ENCODE measurements at places on chromosomes 1 and 21. TPM values are rescaled to one million over a fixed set of nuclear protein-coding genes. Genes with fewer than 3 reads are reported as not detected.
A peak's percentile ranks its signal among the peaks of the same experiment; 100 is the strongest.

DNA sequence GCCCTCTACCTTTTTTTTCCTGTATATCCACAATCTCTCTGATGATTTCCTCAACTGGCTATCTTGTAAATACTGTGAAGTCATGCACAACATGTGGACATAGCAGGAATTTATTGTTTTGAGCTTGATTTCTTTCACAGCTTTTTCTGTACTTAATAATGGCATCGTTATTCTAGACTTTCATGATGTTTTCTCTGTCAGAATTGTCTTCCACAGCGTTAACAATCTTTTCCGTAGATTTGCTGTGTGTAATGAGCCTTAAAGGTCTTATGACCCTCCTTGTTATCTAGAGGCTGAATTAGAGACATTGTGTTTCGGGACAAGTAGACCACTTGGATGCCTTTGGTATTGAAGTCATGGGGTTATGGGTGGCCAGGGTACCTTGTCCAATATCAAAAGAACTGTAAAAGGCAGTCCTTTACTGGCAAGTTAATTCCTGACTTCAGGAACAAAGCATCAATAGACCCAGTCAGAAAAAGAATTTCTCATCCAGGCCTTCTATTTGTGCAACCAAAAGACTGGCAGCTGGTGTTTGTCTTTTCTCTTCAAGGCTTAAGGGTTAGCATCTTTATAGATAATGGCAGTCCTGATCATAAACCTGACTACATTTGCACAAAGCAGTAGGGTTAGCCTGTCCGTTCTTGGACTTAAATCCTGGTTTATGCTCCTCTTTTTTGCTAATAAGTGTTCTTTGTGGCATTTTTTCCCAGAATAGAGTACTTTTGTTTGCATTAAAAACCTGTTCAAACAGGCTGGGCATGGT, 30.1 kb upstream of the CHAF1B start:
- H3K27ac ChIP-seq = no peak overlapping the region
- no peaks in the 10 kb centered on the region for H3K4me1 ChIP-seq
- no peak overlapping the region for H3K4me3 ChIP-seq
- peaks cover 8% of the 10 kb centered on the region for H3K36me3 ChIP-seq

DNA sequence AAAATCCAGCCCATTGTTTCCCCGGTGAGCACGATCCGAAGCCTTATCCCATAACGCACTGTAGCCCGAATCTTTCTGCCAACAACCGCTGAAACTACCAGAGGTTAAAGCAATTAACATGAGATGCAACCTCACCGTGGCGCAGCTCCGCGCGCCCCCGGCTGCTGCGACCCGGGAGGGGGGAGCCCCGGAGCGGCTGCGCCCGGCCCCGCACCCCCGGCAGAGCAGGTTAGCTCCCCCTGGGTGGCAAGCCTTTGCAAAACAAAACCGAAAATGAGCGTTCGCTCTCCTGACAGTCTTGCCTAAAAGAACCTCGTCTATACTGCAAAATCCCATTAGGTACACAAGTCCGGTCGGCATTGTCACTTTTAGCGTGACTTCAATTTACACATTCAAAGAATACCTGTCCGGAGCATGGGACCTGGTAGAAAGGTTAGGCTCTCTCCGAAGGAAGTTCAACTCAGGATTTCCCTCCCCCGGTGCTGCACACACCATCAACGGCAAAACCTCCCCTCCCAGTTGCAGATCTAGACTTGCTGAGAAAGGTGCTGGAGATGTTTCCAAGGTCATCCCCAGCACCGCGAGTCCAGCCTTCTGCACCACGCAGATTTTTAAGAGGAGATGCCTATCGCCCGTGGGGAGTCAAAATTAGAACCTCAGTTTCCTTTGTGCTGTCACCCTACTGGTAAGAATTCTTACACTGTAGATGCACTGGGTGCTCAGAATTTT, 107.5 kb downstream of the ZNF281 start:
- H3K27me3 ChIP-seq = no peaks in the 10 kb centered on the region
- no peaks in the 10 kb centered on the region for H3K4me1 ChIP-seq
- no peak overlapping the region for H3K27ac ChIP-seq
- DNase-seq = peak; percentile 24

GRCh38 chr1:172414331-172414730, 6.2 kb upstream of the C1orf105 start:
- no peaks in the 10 kb centered on the region for H3K4me1 ChIP-seq
- no peak overlapping the region for H3K4me3 ChIP-seq
- DNase-seq = no peak

GRCh38 chr1:162367073-162367472, 9.6 kb downstream of the SPATA46 start:
- H3K36me3 ChIP-seq = no peaks in the 10 kb centered on the region
- H3K27me3 ChIP-seq = no peaks in the 10 kb centered on the region
- no peak for DNase-seq
- no peaks in the 10 kb centered on the region for H3K4me1 ChIP-seq
- H3K4me3 ChIP-seq = no peak overlapping the region

Gene ARTN
- total RNA-seq = 0.40 TPM

DNA sequence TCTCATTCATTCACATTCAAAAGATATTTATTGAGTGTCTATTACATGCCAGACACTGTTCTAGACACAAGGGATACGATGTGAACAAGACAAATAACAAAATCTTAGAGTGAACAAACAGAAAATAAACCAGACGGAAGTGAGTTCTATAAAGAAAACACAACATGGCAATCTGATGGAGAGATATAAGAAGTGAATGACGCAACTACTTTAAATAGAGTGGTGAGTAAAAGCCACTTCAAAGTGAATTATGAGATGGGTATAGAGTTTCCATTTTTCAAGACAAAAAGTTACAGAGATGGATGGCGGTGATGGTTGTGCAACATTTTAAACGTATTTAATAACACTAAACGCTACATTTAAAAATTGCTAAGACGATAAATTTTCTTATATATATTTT, 75.4 kb downstream of the CEP170 start:
- H3K36me3 ChIP-seq = no peaks in the 10 kb centered on the region
- H3K27me3 ChIP-seq = no peaks in the 10 kb centered on the region
- DNase-seq = no peak
- no peak overlapping the region for H3K27ac ChIP-seq

DNA sequence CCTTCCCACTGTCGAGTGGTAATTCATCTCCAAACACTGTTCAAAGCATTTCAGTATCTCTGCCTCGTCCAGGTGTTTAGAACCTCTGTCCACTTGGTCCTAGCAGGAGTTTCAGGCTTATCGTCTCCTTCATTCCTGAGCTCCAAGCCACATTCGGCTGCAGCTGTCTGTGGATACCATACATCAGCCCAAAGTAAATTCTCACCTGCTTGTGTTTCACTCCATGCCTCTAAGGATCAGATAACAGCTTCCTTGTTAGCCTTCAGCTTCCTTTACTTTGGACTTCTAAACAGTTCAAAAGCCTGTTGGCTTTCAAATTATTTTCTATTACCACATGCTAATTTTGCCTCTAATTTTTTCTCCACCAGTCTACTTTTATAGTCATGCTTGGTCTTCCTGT, 219.0 kb upstream of the L1TD1 start:
- no peaks in the 10 kb centered on the region for H3K27me3 ChIP-seq
- H3K4me1 ChIP-seq = peaks cover 6% of the 10 kb centered on the region
- no peaks in the 10 kb centered on the region for H3K36me3 ChIP-seq
- no peak for DNase-seq
- H3K4me3 ChIP-seq = no peak overlapping the region
- H3K27ac ChIP-seq = no peak overlapping the region

DNA sequence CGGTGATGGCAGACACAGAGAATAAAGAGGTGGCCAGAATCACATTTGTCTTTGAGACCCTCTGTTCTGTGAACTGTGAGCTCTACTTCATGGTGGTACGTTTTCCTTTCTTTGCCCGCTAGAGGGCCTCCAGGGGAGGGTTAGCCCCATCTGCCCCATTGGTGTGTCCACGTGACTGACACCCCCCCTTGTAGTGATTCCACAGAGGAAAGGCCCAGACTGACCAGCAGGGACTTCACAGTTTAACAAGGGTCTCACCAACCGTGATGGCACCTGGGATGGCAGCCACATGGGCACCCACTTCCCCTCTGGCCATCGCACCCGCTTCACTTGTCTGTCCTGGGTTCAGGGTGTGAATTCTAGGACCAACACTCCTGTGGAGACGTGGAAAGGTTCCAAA, 22.3 kb upstream of the SARS1 start:
- no peaks in the 10 kb centered on the region for H3K27me3 ChIP-seq
- H3K27ac ChIP-seq = no peak overlapping the region
- DNase-seq = no peak
- no peak overlapping the region for H3K4me3 ChIP-seq
- H3K36me3 ChIP-seq = no peaks in the 10 kb centered on the region
- peaks cover 9% of the 10 kb centered on the region for H3K4me1 ChIP-seq

Gene RHBG
- not detected for total RNA-seq

GRCh38 chr1:83692524-83693381, 306.2 kb downstream of the TTLL7 start:
- peak; percentile 32 for DNase-seq
- no peaks in the 10 kb centered on the region for H3K36me3 ChIP-seq
- no peaks in the 10 kb centered on the region for H3K27me3 ChIP-seq
- no peak overlapping the region for H3K27ac ChIP-seq
- peak overlapping the region; percentile 21 for H3K4me3 ChIP-seq

Gene CXADR
- 39.9 TPM for total RNA-seq

- no peak within 1 kb of the TSS for H3K4me3 ChIP-seq
- no peaks in the 10 kb centered on the region for H3K27me3 ChIP-seq
- no peaks in the 10 kb centered on the region for H3K36me3 ChIP-seq
- H3K4me1 ChIP-seq = no peaks in the 10 kb centered on the region
Observed at GRCh38 chr21:30718239-30718909, at the start of gene KRTAP21-3. Gene KRTAP21-3 (minus strand): TSS chr21:30718777. CDS start chr21:30718759, 18 bp downstream.

Gene TMCC2
- 3.5 TPM for total RNA-seq

Gene SASS6
- 3.3 TPM for total RNA-seq

DNA sequence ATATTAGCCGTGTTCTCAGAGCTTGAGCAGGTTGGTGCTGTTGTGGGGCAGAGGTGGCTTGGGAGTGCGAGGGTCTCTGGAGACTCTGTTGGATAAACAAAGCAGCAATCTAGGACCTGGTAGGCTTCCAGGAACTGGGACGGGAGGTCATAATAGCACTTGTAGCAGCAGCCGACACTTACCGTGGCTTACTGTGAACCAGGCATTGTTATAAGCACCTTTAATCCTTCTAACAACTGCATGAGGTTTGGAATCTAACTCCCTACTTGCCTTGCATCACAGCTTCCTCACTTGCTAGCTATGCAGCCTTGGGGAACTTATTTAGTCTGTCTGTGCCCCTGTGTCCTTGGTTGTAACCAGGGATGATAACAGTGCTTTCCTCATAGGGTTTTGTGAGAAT, 94.9 kb downstream of the NAV1 start:
- no peak overlapping the region for H3K4me3 ChIP-seq
- no peaks in the 10 kb centered on the region for H3K36me3 ChIP-seq
- peak; percentile 31 for DNase-seq
- no peak overlapping the region for H3K27ac ChIP-seq
- no peaks in the 10 kb centered on the region for H3K27me3 ChIP-seq

Gene ZMYM1
- 21.0 TPM for total RNA-seq

DNA sequence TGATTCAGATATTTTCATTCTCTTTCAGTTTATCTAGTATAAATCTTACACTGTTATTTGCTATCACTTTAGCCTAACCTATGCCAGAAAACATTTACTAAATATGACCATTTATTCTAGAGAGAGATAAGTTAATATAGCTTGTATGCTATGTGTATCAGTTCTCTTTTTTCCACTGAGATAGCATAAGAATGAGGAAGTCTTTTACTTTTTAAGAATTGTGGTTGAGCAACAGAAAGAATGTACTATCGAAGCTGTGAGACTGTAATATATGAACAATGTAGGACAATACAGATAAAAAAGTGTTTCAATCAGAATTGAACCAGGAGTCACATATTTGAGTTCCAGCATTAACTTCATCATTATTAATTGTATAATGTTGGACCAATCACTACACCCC, 479.9 kb upstream of the PLXNA2 start:
- no peaks in the 10 kb centered on the region for H3K27me3 ChIP-seq
- no peak for DNase-seq
- no peaks in the 10 kb centered on the region for H3K36me3 ChIP-seq
- no peaks in the 10 kb centered on the region for H3K4me1 ChIP-seq
- no peak overlapping the region for H3K4me3 ChIP-seq
- H3K27ac ChIP-seq = no peak overlapping the region

- H3K27me3 ChIP-seq = no peaks in the 10 kb centered on the region
- no peak overlapping the region for H3K27ac ChIP-seq
- no peak for DNase-seq
- no peak overlapping the region for H3K4me3 ChIP-seq
- H3K36me3 ChIP-seq = no peaks in the 10 kb centered on the region
Observed at GRCh38 chr1:53518775-53519174, 59.6 kb downstream of the DMRTB1 start.

DNA sequence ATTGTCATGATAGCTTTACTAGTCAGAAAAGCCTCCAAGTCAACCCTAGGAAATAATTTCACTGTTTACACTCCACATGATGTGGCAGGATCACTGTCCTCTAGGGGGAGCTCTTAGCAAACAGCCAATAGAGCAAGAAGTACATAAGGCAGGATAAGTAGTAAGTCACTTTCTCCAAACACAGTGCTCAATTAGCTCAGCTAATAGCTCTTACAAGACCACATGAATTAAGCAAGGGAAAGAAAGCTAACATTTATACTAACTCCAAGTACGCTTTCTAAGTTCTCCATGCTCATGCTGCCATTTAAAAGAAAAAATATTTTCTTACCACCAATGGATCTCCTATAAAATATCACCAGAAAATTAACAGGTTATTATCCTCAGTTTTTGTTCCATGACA, 66.9 kb upstream of the LRIF1 start:
- H3K27ac ChIP-seq = no peak overlapping the region
- no peak overlapping the region for H3K4me3 ChIP-seq
- peak; percentile 5 for DNase-seq
- H3K36me3 ChIP-seq = no peaks in the 10 kb centered on the region

Gene KIF2C
- total RNA-seq = 1.1 TPM

GRCh38 chr1:2777424-2778219, 23.9 kb downstream of the TTC34 start:
- H3K4me1 ChIP-seq = no peaks in the 10 kb centered on the region
- DNase-seq = no peak
- no peak overlapping the region for H3K27ac ChIP-seq
- no peak overlapping the region for H3K4me3 ChIP-seq
- no peaks in the 10 kb centered on the region for H3K36me3 ChIP-seq

GRCh38 chr1:226268421-226269124, 40.4 kb downstream of the LIN9 start:
- DNase-seq = no peak
- no peaks in the 10 kb centered on the region for H3K27me3 ChIP-seq
- H3K27ac ChIP-seq = no peak overlapping the region

DNA sequence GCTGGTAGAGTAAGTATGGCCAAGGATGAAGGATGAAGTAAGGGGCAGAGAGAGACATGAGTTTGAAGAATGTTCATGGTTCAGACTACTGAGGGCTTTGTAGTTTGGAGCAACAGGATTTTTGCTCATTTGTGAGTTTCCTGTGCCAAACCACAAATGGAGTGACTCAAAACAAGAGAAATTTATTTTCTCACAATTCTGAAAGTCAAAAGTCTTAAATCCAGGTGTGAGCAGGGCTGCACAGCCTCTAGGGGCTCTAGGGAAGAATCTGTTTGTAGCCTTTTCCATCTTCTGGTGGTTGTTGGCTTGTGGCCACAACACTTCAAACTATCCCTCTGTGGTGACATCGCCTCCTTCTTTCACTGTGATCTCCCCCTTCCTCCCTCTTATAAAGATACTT, 58.9 kb downstream of the RHOU start:
- DNase-seq = no peak
- peaks cover 19% of the 10 kb centered on the region for H3K4me1 ChIP-seq
- H3K4me3 ChIP-seq = no peak overlapping the region
- no peak overlapping the region for H3K27ac ChIP-seq

Gene ITLN2
- not detected for total RNA-seq

Gene ADORA3
- 4.4 TPM for total RNA-seq

GRCh38 chr1:43402089-43402865, 12.6 kb downstream of the SZT2 start:
- peak; percentile 74 for DNase-seq
- H3K27me3 ChIP-seq = no peaks in the 10 kb centered on the region
- H3K4me3 ChIP-seq = no peak overlapping the region
- H3K27ac ChIP-seq = peak overlapping the region; percentile 63

Measured in thyroid gland (tissue), 4 donors.